ENCODE measurements at places on chromosomes 11 and 22. TPM values are rescaled to one million over a fixed set of nuclear protein-coding genes. Genes with fewer than 3 reads are reported as not detected.

The SCGB1D2 gene
- total RNA-seq = not detected

The AMOTL1 gene
- 22.4 TPM for total RNA-seq

The CHRNA10 gene
- 0.43 TPM for total RNA-seq

The OR10G8 gene
- not detected for total RNA-seq

The CAVIN3 gene
- 133 TPM for total RNA-seq

The HTR3B gene
- not detected for total RNA-seq

The TRIOBP gene
- total RNA-seq = 250 TPM

The PANX2 gene
- 0.52 TPM for total RNA-seq
